ENCODE measurements at places on chromosomes 12 and 14.

DNA sequence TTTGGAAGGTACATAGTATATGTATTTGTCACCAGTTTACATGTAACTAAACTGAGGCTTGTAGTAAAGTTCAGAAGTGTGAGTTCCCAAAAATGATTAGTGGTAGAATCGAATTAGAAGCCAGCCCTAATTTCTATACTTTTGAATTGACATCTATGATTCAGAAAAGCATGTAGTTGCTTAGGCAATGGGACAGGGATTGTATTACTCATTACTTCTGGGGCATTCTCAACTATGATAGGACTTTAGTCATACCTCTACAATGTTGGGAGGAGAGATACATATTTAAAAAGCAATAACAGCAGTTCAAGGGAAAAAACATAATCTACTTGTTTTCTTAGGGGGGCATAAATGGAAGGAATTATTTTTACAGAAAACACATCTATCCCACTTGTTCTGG, 277.9 kb upstream of the E2F7 start:
- no peak for DNase-seq

DNA sequence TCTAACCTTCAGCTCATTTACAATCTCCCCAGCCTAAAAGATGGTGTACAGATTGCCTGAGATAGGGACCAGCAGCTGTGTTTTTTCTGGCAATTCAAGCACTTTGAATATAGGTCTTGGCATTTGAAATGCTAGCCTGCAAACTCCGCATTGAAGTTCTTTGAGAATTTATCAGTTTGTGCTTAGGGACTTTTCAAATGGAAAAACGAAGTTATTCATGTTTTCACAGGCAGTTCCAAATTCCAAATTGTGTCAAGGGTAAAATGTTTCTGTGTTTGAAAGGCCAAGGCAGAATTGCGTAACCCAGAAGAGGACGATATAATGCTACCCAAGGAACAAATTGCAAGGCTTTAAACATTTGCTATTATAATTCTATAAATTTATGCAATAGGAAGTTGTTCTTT, 168.9 kb upstream of the RASSF8 start:
- no peak for DNase-seq

GRCh38 chr12:113340061-113340460, 5.2 kb upstream of the SLC8B1 start:
- no peak for DNase-seq

- no peak for DNase-seq
These were observed 187.3 kb upstream of the EGLN3 start for GRCh38 chr14:34138175-34138574.

DNA sequence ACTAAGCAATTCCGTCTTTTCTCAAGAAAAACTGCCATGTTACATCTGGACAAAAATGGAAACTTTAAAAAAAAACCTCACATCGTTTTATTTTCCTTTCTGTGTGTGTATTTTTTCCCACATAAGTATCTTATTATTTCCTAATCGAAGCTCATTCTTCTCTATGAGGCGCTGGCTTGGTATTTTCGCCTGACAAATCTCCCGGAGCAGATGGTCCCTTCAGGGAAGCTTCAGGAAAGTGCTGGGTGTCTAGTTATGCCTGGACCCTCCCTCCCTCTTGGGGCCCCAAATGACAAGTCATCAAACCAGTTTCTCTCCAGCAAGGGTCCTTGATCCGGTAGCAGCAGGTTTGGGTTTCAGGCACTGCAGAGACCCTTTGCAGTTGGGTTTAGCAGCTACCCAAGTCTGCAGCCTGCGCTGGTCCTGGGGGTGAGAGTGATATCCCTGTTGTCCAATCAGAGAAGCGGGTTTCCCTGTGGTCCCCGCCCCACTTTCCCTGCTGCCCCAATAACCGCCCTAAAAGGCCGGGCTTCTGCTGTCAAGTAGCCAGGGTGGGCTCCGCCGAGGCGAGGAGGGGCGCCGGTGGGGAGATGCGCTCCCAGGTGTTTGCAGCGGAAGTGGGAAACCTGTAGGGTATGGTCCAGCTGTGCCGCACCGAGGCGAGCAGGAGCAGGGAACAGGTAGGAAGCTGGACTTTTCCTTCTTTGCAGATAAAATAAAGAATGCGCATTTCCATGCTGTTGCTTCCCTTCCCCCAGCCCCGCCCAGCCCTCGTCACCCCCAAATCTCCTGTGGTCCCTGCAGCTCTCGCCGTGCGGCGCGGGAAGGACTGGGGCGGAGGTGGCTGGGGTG, at the start of gene CNTN1:
CNTN1 (plus strand) TSS at position 527 of the 852 bp plus-strand sequence.
- no peak for DNase-seq

DNA sequence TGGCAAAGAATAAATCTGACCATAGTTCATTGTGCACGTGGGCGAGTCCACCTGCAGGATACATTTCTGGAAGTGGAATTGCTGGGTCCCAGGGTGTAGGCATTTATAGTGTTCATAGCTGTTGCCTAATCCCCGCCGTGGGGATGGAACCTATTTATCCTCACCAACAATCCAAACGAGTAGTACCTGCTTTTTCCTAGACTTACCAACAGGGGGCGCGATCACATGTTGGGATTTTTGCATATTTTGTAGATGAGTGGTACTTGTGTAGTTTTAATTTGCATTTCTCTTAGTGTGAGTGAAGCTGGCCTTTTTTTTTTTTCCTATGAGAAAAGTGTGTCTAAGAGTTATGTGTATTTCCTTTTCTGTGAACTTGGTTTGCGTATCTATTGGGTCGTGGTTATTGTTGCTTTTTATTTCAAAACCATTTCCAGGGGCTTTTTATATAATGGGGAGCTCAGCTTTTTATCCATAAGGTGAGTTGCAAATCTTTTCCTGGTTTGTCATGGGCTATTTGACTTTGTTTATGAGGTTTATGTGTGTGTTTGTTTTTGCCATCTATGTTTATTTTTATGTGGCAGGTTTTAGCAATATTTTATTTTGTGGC, 67.2 kb downstream of the CCDC92 start:
- peak; percentile 52 for DNase-seq

DNA sequence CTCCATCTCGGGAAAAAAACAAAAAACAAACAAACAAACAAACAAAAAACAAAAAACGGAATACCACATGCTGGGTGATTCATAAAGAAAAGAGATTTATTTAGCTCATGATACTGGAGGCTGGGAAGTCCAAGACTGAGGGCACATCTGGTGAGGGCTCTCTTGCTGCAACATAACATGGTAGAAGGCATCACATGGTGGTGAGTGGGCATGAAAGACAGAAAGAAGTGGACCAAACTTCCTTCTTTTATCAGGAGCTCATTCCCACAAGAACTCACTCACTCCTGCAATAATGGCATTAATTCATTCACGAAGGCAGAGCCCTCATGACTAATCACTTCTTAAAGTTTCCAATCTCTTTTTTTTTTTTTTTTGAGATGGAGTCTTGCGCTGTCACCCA, 8.0 kb upstream of the LGMN start:
- no peak for DNase-seq

- DNase-seq = no peak
These were observed 177.9 kb downstream of the APAF1 start for GRCh38 chr12:98823012-98823411.

GRCh38 chr12:4441355-4442335, 4.0 kb downstream of the FGF6 start:
- no peak for DNase-seq

- DNase-seq = no peak
These were observed 101.2 kb upstream of the SLC38A2 start for GRCh38 chr12:46473634-46474329.

DNA sequence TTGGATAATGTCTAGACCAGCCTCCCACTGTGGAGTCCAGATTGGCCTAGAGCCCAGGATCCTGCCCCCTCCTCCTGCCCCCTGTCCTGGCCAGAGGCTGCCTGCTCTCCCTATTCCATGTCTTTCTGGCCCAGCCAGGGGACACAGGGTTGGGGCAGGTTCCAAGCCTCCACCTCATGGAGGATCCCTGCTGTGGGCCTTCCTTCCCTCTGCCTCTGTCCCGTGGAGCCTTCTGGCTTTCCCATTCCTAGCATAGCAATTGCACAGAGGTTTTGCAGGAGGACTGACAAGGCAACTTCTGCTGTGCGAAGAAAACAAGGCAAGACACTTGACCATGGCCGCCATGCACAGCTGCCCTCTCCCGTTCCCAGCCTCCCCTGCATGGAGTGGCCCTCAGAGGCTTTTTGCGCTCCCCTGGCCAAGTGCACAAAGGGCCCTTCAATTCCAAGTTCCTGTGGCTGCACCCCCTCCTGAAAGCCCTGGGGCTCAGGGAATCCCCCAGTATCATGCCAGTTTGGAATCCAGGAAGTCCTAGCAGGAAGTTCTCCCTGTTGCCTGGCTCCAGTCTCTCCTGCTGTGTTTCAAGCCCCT, 42.1 kb downstream of the KRT80 start:
- DNase-seq = no peak

DNA sequence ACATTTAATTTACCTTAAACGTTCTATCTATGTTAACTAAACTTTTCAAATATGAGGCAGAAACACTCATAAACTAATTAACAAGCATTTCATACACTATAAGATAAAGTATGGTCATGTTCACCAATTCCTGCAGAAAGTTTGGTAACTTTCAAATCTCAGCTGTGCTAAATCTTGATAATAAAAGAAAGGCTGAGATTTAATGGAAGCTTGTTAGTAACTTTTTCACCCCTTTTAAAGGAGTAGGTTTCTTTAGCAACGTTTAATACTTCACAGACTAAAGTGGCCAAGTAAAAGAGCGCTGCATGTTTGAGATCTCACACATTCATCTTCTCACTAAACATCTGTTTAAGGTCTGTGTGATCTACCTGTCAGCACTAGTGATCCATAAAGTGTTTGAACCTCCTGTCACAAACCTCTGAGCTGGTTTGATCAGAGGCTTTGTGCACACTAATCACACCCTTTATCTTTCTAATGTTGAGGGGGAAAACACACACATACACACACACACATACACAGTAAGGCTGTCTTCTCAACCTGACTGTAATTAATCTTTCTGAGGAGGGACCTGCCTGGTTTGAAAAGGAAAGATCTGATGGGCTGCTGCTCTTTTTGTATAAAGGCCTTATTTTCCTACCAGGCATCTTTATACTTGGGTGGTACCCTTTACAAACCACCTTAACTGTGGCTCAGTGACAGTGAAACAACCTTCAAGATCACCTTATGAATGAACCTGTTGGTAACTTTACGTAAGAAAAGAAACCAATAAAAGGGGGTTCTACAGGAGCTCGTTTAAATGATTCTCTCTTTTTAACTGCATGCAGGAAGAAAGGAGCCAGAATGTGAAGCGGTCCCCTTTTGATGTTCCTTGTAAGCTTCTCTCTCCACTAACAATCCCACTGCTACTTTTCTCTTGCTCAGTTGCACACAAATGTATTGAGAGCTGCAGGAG, 244.2 kb downstream of the SOX5 start:
- DNase-seq = no peak

DNA sequence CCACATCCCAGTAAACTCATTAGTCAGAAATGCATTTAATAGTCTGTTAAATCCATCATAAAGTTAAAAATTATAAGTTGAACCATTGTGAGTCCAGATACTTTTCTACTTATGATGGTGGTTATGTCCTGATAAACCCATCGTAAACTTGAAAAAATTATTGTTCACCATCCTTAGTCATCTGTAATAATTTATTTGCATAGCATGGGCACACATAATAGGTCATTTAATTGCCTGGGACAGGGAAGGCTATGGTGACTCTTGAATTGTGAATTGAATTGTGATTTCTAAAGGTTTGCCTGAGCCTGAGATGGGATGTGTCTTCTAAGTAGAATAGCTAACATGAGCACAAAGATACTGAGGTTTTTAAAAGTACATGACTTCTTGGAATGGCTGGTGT, 21.5 kb downstream of the ZDHHC17 start:
- DNase-seq = no peak

DNA sequence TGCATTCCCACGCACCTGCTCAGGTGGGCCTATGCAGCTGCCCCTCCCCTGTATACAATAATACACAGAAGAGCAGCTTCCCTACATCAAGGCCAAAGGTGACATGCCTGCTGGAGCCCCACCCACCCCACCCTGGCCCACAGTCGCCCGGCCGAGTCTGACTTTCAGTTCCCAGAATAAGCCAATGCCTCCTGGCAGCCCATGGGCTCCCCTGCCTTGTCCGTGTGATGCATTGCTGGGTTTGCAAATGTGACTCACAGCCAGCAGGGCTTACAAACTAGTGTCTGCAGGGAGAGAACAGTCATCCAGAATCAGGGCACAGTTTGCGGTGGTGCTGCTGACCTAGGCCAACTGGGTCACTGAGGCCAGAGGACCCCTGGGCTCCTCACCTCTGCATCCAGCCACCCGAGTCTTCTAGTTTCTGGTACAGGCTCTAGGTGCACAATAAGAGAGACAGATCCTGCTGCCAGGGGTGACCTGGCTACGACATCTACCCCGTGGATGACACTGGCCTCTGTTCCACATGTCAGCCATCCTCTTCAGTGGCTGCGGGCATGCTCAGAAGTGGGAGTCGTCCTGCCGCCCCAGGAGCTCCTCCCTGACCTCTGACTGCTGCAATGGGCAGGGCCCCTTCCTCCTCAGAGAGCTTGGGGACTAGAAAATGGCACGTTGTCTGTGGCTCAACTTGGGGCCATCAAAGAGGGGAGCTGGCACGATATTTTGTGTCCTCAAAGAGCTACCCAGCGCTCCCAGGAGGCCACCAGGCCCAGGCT, 84.5 kb downstream of the CHGA start:
- DNase-seq = no peak

- no peak for DNase-seq
These were observed at the start of gene PLEKHD1 for GRCh38 chr14:69484444-69485314. Gene PLEKHD1 (plus strand): TSS chr14:69484728. CDS start chr14:69484966, 238 bp downstream.

DNA sequence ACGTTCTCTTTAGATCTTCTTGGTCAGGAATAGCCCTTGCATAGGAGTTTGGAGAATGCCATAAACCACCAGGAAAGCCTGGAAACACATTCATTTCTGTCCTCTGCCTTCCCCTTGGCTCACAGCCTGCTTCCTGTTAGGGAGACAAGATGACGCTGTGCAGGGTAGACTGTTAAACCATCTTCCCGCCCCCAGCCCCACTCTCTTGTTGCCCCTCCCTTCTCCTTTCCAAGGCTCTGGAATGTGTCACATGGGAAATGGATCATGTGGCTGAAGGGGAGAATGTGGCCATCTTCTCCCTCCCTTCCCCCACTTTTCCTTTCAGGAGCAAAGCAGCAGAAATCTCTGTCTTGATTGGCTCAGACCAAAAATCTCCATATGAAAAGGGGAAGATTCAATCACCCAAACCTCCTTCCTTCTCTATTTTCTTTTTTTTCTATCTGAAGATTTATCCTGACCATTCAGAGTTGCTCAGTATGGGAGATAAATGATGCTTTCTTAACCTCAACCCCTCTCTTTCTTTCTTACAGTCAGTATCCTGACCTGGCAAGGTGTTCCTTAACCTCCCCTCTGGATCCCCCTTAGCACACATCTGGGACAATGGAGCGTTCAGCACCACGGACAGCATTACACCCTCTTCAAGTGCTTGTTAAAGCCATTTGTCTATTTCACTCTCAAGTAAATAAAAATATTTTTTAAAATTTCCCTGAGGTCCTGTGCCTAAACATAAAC, 11.4 kb downstream of the GPR19 start:
- DNase-seq = no peak

Measured in CD8-positive, alpha-beta memory T cell (primary cell).